ENCODE measurements at places on chromosomes 12 and 14.

DNA sequence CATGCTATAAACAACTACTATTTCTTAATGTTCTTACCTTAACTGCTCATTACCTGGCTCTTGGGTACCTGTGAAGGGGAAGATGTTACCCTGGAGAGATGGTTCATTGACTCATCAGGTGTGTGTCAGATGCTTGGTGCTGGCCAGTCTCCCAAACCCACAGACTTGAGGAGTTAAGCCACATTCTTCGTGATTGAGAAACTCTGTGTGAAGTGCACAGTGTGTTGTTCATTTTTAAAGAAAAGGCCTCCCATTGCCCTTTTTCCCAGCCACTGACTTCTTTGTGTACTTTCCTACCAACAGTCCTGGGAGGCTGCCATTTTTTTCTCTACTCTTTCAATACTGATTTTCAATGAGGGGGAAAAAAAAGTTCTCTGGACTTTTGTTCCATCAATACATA, 3.2 kb downstream of the MGST1 start:
- DNase-seq, result no peak

DNA sequence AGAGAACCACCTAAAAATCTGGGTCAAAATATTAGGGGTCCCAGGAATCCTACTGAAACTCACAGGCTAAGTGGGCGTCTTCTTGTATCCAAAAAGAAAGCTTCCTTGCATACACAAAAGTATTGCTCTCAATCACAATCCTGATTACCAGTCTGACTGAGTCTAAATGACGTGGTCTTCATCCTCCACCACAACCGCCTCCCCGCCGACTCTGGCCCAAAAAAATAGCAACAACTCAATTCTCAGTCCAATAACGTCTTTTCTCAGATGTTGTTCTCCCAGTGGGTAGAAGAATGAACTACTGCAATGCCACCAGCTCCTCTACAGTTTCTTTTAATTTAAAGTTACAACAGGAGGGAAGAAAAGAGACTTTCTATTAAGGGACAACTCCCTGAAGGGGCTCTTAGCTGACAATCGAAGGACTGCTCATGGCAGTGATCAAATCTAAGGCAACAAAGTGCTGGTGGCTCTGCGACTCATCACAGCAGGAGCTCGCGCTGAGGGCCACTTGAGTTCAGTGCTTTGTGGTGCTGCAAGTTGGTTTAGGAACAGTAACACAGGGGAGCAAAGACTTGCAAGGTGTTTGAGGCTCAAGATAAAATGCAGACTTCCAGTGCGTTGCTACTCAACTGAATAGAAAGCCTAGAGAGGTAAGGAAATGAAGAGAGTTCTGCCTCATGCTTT, 394.1 kb downstream of the BCAT1 start:
- DNase-seq, result no peak

GRCh38 chr12:3747543-3747942, 5.4 kb downstream of the CRACR2A start:
- no peak for DNase-seq

GRCh38 chr12:88354691-88355090, 212.6 kb downstream of the TMTC3 start:
- no peak for DNase-seq

- no peak for DNase-seq
Measured at GRCh38 chr14:52338051-52338681, 24.1 kb downstream of the PTGER2 start.

DNA sequence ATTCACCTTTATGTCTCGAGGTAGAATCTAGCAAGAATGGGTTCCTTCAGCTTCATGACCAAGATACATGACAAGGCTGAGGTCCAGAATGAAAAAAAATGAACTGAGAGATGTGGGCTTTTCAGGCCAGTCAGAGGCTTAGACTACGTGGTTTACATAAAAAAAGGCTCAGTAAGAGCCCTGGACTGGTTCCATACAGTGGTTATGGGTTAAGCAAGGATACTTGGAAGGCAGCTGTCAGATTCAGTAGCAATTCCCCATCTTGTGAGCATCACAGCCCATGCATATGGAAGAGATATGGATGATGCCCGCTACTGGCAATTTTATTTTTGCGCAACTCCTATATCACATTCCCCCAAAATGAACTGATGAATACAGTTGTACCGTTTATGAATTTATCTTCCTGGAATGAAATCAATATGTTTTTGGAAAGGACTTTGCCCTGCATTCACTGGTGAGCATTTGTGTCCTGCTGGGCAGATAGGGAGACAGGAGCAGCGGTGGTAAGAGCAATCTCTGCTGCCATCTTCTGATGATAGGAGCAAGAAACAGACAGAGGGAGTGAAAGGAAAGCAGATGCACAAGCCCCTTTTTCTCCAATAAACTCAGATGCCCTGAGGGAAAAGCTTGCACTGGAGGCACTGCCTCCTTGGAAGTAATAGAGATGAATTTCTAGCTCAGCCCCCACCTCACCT, 280.4 kb downstream of the GALC start:
- no peak for DNase-seq

- peak; percentile 45 for DNase-seq
Measured at GRCh38 chr12:8698132-8698851, 501 bp downstream of the RIMKLB start.

- DNase-seq, result no peak
Measured at GRCh38 chr12:125674554-125675338, 609.5 kb downstream of the AACS start.

GRCh38 chr14:89217891-89218290, 199.1 kb downstream of the FOXN3 start:
- DNase-seq, result no peak

- DNase-seq, result no peak
Measured at GRCh38 chr14:35383569-35384454, 20.7 kb downstream of the NFKBIA start.

DNA sequence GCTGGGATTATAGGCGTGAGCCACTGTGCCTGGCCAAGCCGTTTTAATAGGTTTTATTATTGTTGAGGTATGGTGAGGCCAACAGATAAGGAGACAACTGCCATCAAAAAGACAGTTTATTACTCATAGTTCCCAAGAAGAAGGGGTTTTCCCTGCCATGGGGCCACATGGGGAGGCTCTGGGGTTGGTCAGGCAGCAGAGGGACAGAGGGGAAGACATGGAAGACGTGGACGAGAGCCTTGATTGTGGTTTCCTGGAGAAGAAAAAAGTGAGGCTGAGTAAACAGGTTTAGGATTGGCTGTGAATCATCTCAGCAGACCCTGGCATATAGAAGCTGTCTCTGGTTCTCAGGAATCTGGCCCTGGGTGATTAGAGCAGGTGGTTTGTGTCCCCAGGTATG, 69.9 kb downstream of the FOXN4 start:
- no peak for DNase-seq

DNA sequence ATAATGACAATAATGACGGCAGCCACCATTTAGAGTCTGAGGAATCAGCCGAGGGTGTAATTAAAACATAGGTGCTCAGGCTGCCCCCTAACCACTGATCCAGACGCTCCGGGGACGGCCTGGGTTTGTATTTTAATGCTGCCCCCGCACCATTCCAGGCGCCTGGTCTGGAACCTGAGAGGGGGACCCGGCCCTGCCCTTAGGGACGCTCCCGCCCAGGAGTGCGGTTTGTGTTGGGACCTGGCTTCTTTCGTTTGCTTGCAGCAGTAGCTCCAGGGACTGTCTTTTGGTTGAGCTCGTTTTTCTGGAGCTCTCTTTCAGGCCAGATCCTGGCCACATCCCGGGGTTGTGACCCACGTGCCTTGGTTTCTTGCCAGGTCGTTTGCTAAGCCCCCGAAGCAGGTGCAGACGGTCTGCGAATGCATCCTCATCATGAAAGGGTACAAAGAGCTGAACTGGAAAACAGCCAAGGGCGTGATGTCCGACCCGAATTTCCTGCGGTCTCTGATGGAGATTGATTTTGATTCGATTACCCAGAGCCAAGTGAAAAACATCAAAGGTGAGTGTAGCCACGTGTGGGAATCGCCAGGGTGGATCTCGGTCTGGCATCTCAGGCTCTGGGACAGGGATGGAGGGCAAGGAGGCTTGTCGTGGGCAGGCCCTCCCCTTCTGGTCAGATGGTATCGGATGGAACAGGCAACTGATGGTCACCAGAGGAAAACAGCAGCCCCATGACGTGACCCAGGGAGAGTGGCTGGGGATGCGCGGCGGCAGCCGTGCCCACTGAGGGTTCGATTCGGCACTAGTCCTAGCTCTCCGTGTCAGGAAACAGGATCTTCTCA, 63.5 kb downstream of the CCDC92 start:
- no peak for DNase-seq

GRCh38 chr14:92747701-92748258, 647 bp downstream of the LGMN start:
- DNase-seq, result no peak

- no peak for DNase-seq
Measured at GRCh38 chr14:44113769-44114730, 393.0 kb downstream of the FSCB start.

DNA sequence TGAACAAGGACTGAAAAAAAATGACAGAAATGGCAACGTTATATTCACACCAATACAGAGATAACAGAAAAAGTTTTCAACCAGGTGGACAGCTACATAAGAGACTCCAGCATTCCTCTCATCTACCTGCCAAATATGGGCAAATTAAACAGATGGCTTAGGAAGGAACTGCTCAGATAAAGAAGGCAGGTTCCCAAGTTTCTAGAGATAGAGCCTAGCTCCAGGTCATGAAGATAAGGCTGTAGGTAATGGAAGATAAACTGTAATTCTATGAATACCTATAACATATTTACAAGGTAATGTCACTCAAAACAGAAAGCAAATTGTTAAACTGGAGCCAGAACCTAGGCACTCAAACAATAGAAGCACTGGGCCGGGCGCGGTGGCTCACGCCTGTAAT, 42.5 kb downstream of the GIT2 start:
- DNase-seq, result no peak

- peak; percentile 64 for DNase-seq
Measured at GRCh38 chr14:98173305-98173704, 1098.7 kb downstream of the BCL11B start.

- no peak for DNase-seq
Measured at GRCh38 chr14:39246618-39247017, 12.9 kb downstream of the MIA2 start.

GRCh38 chr14:24372701-24373416, 4.9 kb downstream of the NFATC4 start:
- DNase-seq, result no peak

- no peak for DNase-seq
Measured at GRCh38 chr12:49955899-49956662, 5.5 kb downstream of the AQP2 start.

- no peak for DNase-seq
Measured at GRCh38 chr14:65192686-65193085, 90.4 kb upstream of the MAX start.

- no peak for DNase-seq
Measured at GRCh38 chr12:129651951-129652350, 251.9 kb downstream of the TMEM132D start.

DNA sequence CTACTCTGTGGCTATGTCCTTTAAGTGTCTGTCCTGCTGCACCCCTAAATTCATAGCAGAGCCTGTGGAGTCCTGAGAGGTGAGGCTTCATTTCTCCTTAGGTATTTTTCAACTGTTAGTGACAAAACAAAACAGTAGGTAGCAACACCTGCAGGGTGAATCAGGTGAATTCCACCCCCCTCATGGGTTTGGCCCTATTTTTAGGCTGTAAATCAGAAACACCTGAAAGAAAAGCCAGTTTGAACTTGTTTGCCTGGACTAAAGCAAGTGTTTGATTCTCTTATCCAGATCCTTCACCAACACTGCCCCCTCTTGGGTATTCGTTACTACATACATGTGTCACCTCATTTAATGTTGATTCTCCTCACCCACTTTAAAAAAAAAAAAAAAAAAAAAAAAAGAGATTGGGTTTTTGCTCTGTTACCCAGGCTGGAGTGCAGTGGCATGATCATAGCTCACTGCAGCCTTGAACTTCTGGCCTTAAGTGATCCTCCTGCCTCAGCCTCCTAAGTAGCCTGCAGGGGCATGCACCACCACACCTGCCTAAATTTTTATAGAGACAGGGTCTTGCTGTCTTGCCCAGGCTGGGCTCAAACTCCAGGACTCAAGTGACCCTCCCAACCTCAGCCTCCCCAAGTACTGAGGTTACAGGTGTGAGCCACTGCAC, 10.3 kb downstream of the TBPL2 start:
- DNase-seq, result no peak

- no peak for DNase-seq
Measured at GRCh38 chr12:10574307-10574706, 39.1 kb downstream of the MAGOHB start.

- no peak for DNase-seq
Measured at GRCh38 chr14:104171895-104172294, 33.5 kb downstream of the KIF26A start.

DNA sequence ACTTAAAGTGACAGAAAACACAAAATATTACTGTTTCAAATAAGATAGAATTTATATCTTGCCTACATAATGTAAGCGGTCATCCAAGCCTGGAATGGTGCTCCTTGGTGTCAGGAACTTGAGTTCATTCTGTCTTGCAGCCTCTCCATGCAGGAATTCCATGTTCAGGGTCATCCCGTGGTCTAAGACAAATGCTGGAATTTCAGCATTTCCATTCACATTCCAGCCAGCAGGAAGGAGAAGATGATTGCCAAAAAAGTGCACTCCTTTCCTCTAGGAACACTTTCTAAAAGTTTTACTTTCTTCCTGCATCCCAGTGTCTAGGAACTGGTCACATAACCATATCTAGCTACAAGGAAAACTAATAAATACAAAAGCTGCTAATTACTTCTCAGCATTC, 106.3 kb downstream of the PTPRO start:
- no peak for DNase-seq

- no peak for DNase-seq
Measured at GRCh38 chr14:85400678-85401077, 129.3 kb upstream of the FLRT2 start.

DNA sequence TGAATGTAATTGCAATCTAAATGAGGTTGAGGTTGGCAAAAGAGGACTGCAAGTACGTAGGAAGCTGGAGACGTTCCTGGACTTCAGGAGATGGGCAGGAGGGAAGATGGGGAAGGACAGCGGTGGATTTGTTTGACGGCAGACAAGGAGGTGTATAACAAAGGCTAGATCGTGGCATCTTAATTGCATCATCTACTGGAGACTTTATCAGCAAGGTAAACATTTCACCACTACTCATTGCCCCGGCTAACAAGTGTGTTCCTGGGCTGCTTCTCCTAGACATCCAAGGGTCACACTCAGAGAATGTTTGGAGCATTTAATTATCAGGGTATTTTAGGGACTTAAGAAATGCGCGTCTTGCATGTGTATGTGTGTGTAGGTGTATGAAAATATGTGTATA, 128.5 kb downstream of the KCNK10 start:
- DNase-seq, result no peak

DNA sequence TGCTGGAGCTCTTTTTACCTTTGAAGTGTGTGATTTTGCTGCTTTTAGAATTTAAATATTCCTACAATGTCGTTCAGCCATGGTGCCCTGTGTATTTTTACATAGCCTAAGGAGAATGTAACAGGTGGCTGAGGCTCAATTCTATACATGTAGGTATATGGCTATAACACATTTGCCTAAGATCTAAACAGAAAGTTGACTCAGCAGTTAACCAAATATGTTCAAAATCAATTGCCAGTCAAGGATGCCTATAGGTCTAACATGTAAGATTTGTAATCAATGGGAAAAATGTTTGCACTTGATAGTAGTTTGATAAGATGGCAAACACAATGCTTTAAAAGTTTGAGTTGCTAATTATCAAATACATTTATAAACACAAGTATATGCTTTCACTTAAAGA, 8.2 kb downstream of the PAWR start:
- no peak for DNase-seq

- no peak for DNase-seq
Measured at GRCh38 chr12:64219145-64219544, 3.0 kb downstream of the KICS2 start.

GRCh38 chr12:76936275-76937193, 57.7 kb upstream of the CSRP2 start:
- no peak for DNase-seq

All from activated T-cell treated with anti-CD3 and anti-CD28 coated beads for 1 hour (primary cell).